ENCODE measurements at places on chromosomes 4 and X.

DNA sequence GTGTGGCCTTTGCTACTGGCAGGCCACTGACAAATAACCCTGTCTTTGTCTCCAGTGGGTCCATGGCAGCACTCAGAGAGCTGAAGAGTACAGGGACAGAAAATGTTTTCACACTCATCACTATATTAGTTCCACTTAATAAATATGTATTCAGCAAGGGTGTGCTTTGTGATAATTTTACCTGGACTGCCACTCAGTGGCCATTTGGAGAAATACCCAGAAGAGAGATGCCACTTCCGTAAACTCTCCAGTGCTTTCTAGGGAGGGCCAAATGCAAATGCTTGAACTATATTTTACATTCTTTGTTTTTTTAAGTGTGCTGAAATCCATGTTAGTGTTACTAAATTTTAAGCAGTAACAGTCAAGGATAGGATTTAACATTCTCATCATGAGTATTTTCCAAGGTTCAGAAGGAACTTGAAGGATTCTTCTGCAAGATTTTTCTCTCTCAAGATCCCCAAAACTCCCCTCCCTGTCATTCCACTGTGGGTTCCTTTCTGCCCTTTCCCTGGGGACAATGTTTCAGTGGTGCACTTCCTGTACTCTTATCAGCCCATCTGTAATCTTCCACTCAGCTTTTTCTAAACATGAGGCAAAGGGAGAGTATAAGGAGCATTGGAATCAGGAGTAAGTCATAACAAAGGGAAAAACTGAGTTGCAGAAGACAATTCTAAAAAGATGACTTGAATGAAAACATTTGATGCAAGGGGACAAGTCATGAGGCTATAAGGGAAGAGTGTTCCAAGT, 46.0 kb downstream of the TFDP3 start:
- no peak for DNase-seq

- DNase-seq = no peak
Measured at GRCh38 chr4:78592088-78592783, 40.7 kb downstream of the ANXA3 start.

DNA sequence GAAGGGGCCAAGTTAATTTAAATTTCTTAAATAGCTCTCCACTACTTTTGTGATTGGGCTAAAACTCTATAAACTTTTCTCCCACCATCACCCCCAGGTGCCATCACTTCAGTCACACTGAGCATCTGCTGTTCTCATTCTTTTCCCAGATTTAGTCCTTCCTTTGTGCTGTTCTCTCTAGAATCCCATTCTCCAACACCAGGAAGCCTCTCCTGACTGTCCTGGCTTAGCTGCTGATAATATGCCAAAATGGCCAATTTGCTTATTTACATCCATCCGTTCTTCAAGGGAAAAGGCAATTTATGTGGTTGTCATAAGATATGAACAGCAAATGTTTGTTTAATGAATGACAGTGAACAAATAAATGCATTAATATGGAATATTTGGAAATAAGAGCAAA, 44.1 kb downstream of the FGFBP1 start:
- no peak for DNase-seq

GRCh38 chr4:26162101-26162500, 158.7 kb upstream of the RBPJ start:
- no peak for DNase-seq

DNA sequence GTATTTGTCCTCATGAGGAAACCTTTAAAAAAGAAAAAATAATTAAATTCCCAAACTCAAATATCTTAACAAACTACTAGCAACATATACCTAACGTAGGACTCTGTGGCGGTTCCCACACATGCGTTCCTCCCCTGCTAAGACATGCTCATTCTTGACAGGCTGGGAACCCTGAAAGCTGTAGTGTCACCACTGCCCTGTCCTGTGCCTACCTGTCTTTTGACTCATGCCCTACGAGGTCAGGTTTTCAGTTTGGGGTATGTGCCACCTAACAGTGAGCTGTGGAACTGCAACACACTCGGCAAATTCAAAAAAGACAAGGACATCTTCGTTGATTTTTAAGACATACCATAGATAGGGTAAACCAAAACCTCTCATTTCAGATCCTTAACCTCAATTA, 17.8 kb downstream of the IDS start:
- no peak for DNase-seq

GRCh38 chrX:10212395-10212794, 55.6 kb downstream of the CLCN4 start:
- DNase-seq = no peak

DNA sequence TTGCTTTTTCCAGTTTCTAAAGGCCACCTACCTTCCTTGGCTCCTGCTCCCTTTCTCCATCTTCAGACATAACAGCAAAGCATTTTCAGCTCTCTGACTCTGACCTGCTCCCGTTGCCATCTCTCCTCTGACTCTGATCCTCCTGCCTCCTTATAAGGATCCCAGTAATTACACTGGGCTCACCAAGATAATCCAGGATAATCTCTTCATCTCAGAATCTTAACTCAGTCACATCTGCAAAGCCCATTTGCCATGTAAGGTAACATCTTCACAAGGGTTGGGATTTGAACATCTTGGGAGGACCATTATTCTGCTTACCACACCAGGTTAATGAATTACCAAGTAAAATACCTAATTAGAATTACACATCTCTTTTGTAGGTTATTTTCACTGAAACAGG, 41.3 kb upstream of the MAGED1 start:
- no peak for DNase-seq

DNA sequence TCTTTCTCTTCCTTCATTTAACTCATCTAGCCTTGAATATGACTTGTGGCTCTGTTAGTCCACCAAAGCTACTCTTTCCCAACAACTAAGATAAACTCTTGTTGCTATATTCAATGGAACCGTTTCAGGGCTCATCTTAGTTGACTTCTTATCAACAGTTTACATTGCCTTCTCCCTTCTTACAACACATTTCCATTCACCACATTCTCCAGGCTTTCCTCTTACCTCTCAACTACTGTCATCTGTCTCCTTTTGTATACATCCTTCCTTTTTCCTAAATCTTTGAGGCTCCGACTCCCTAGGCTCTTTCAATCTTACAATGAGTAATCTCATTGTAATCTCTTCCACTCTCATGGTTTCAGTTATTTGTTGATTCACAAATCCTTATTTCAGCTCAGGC, 58.5 kb downstream of the NCAPG start:
- DNase-seq = no peak

- no peak for DNase-seq
Measured at GRCh38 chr4:125760201-125760819, 445.6 kb downstream of the FAT4 start.

- DNase-seq = no peak
Measured at GRCh38 chr4:26787461-26788340, 72.9 kb upstream of the STIM2 start.

- DNase-seq = no peak
Measured at GRCh38 chrX:149040873-149041535, 464.1 kb downstream of the IDS start.

- no peak for DNase-seq
Measured at GRCh38 chrX:71216485-71216884, 6.5 kb upstream of the GJB1 start.

DNA sequence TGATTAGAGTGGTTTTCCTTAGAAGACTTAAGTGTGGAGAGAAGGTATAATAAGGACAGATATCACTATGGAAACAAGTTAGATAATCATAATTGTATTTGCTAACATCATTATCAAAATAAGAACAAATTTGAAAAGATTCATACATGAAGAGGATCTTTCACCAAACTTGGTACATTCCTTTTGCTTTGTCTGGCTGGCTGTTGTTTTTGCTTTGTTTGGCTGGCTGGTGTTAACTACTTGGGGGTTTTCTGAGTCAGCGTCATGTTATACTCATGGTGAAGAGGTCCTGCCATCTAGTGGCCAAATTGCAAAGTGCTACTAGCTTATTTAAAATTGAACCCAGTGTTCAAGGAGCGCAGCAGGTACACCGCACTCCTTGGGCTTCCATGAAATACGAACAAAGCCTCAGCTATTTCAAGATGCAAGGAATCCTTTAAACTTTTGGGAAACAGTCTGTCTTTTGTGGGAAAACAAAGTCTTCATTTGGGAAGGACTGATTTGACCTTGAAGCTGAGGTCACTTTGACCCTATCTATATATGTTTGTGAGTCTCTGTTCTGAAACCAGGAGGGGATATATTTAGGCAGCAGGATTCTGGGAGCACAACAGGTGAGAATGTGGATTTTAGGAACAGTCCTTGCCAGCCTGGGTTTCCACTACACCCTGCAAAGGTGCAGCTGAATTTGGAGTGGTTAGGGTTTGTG, 129.7 kb downstream of the PLS3 start:
- no peak for DNase-seq

DNA sequence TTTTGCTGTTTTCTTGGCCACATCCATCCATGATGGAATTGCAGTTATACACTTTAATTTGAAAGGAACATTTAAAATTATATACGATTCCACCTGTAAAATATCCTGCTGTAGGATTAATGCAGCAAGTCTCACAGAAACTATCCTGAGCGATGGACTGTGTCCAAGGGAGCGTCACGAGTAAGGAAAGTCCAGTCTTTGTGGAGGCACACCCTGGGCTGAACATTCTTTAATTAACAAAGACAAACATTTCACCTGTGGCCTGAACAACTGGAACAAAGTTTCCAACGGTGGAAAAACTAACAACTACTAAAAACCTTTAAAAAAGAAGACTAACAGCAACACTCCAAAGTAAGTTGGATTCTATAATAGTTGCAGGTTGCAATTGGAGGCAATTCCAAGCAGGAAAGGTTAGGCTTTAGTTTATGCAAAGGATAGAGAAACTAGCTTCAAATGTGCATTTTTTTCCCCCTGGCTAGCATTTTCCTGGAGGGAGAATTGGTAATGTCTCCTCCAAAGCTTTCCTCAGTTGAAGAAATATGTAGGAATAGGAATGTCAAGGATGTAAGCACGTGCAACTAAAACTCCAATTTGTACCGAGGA, 11.0 kb downstream of the EREG start:
- DNase-seq = no peak

All from GM18507 (cell line).